ENCODE measurements at places on chromosomes 13 and 19.

- no peak for DNase-seq
Observed at GRCh38 chr19:49422407-49423070, 702 bp downstream of the PTH2 start.

DNA sequence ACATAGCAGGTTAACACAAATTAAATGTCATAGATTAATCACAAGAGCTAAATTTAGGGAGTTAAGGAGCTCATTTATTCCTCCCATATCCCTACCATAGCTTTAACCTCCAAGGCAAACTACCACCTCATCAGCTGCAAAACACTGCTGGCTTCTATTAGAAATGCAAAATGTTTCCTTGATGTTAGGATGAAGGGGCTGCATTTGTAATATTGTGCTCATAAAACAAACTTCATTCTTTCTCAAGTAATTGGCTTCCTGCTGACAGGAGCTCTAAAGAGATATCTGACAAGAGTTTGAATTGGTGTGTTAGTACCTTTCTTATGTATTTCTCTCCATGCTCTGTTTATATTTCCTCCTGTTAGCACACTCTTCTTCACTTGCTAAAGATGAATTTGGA, 152.1 kb downstream of the OLFM4 start:
- no peak for DNase-seq

DNA sequence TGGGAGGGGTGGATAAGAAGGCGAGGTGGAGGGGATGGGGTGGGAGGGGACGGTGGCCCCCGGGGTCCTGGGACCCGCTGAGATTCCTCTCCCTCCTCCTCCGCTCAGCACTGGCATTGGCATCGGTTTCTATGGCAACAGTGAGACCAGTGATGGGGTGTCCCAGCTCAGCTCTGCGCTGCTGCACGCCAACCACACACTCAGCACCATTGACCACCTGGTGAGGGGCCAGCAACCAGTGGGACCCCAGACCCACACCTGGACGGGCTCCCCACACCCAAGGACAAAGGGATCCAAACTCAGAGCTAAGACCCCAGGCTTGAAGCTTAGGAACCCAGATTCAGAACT, 5.9 kb downstream of the TTYH1 start:
- DNase-seq: no peak

DNA sequence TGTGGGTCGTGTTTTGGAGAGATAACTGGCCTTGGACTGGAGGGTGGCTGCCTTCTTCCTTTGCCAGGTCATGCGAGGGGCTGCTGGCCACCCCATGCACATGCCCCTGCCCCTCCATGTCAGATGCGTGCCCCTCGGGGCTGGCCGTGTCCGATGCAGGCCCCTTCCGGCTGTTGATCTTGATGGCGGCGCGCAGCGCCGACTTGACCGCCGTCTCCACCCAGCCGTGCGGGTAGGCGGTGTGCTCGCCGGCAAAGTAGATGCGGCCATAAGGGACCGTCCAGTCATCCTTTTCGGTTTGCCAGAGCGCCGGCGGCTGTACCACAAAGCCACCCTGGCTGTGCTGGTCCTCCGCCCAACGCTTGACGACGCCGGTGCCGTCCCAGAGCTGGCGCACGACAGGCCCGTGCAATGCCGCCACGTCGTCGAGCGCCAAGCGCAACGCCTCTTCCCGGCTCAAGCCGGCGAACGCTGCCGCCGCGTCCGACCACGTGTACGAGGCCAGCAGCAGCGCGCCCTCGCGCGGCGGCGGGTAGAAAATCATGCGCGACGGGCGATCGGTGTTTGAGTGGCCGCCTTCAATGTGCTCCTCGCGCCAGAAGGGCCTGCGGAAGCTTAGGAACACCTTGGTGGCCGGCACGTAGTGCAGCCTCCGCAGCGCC, 6.9 kb downstream of the IL4I1 start:
- peak; percentile 64 for DNase-seq

- DNase-seq: no peak
Observed at GRCh38 chr13:99383511-99383921, 76.3 kb upstream of the GPR183 start.

DNA sequence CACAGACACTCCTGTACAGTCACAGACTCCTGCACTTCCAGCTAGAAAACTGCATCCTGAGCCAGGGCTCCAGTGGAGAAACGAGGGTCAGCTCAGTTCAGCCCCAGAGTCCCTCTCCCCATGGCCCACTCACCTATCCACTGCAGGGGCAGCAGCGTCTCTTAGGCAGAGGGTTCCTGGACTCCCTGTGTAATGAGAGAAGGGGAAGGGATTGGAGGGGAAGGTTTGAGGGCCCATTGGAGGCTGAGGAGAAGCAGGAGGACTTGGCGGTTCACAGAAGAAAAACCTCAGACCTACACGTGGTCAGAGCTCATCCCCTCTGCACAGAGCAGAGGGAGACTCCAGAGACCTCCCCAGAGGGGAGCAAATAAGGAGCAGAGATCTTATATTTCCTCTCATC, 9.2 kb upstream of the CEACAM18 start:
- no peak for DNase-seq

DNA sequence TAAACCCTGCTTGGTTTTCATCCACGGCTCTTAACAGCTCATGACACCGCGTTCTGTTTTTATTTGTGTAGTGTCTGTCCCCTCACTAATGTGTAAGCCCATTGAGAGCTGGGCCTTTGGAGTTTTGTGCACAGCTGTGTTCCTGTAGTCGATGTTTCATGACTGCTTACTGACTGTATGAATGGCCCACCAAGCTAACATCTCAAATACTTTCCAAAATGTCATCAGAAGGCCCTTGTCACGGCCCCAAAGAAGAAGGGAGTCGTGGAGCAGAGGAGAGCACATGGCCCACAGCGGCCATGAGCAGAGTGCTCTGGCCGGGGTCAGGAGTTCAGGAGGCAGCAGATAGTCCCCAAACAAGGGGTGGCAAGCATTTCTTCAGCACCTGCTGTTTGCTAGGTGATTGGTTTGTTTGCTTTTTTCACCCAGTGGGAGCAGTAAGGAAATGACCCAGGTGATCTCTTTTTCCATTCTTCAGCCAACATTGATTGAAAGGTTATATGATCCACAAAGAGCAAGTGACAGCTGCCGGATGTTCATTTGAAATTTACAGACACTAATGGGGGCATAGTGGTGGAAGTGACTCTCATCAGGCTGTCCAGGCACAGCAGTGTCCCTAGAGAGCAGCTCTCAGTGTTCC, 315.2 kb downstream of the ATP8A2 start:
- peak; percentile 6 for DNase-seq

DNA sequence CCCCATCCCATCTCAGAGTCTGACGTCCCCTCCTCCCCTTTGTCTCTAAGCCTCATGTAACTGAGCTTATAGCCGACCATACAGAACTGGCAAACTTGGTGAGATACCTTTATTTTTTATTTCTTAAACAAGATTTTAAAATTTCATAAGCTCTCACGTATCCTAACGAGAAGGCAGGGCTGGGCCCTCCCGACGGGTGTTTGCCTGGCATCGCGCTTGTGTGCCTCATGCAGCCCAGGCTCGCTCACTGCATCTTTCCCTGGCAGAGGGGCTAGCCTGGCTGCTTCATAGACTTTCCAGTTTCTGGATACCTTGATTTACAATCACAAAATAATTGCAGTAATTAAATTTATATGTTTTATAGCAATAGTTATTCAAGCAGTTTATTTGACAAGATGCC, 69.0 kb downstream of the GGACT start:
- no peak for DNase-seq

DNA sequence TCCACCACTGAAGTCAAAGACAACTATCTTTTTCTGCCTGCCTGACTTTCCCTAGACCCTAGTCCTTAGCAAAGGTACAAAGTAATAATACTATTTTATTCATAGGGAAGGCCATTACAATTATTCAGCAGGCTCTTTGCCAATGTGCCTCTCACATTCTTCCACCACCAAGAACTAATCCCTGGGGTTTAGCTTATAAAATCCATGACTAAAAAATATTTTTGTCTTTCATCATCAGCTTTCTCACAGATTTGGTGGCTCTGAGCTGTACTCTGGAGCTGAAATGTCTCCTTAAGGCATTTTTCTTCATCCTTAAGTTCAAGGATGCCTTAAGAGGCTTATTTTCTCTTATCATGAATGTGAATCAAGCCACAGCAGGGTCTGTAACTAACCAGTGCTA, 96.1 kb downstream of the OXGR1 start:
- no peak for DNase-seq

GRCh38 chr19:45781214-45782161, 802 bp downstream of the DMPK start:
- peak; percentile 9 for DNase-seq

DNA sequence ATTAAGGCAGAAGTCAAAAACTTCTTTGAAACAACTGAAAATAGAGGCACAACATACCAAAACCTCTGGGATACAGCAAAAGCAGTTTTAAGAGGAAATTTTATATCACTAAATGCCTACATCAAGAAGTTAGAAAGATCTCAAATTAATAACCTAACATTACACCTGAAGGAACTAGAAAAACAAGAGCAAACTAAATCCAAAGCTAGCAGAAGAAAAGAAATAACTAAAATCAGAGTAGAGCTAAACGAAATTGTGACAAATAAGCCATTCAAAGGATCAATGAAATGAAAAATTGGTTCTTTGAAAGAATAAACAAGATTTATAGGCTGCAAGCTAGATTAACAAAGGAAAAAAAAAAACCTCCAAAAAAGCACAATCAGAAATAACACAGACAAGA, 2.5 kb upstream of the GPR42 start:
- DNase-seq: no peak

DNA sequence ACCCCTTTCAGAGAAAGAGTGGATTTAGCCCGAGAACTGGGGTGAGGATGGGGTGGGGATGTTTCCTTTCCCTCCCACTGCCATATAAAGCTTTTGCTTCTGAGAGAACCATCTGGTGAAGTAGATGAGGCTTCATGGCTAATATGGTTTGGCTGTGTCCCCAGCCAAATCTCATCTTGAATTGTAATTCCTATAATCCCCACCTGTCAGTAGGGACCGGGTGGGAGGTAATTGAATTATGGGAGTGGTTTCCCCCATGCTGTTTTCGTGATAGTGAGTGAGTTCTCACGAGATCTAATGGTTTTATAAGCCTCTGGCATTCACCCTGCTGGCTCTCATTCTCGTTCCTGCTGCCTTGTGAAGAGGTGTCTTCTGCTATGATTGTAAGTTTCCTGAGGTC, 270.9 kb downstream of the LMO7 start:
- no peak for DNase-seq

DNA sequence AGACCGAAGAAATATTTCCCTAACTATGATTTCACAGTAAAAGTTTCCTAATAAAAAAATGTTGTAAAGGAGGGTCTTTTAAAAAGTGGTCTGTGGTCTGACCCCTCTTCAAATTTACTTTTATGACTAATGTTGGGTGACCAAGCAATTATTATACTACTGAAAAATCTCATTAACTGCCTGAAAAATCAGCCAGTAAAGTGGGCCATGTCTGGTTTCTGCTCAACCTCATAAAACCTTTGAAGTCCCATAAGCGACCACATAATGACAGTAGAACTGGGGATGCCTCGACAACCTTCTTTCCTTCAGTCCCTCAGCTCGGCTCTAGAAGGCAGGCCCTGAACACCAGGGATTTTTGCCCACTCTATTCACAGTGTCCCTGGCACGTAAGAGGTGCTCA, 434.3 kb downstream of the EFNB2 start:
- no peak for DNase-seq
